Muscle of leg (tissue), 16 donors: ENCODE measurements at places on chromosomes 1 and 21. TPM values are rescaled to one million over a fixed set of nuclear protein-coding genes. Genes with fewer than 3 reads are reported as not detected.
A peak's percentile ranks its signal among the peaks of the same experiment; 100 is the strongest.

ITLN2 gene
- not detected for polyA plus RNA-seq

- peaks cover 50% of the 10 kb centered on the region for H3K36me3 ChIP-seq
- DNase-seq = no peak
- no peaks in the 10 kb centered on the region for H3K4me1 ChIP-seq
- H3K4me3 ChIP-seq = no peak overlapping the region
Measured at GRCh38 chr1:24673341-24673740, 30.2 kb downstream of the SRRM1 start.

DNA sequence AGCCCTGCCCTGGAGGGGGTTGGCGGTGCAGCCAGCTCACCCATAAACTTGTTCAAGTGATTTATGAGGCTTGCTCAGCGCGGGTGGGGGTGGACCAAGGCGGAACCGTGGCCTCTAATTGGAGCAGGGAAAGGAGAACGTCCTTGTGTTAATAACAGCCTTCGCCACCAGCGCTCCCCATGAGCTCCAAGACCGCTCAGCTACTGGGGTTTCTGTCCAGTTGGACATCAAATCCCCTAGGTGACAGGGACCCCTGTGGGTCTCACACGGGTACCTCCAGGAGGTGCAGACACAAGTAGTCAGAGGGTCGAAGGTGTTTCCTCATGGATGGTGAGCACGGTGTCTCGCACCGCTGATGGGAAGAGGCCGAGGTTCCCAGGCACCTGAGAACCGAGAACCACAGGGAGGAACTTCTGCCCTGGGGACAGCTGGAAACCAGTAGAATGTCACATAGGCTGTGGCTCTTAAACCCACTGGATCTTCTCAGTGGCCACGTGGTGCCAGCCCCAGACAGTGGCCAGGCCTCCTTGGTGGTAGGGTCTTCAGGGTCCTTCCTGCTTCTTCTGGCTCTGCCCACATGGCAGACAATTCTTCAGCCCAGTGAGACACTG is 3.7 kb upstream of the ACTRT2 start:
- H3K36me3 ChIP-seq = no peaks in the 10 kb centered on the region
- peaks cover 3% of the 10 kb centered on the region for H3K4me1 ChIP-seq
- DNase-seq = no peak
- H3K4me3 ChIP-seq = no peak overlapping the region
- no peak overlapping the region for H3K27ac ChIP-seq

GRCh38 chr1:43518935-43519686 is 11.6 kb upstream of the PTPRF start:
- H3K4me3 ChIP-seq = no peak overlapping the region
- no peak overlapping the region for H3K27ac ChIP-seq

DNA sequence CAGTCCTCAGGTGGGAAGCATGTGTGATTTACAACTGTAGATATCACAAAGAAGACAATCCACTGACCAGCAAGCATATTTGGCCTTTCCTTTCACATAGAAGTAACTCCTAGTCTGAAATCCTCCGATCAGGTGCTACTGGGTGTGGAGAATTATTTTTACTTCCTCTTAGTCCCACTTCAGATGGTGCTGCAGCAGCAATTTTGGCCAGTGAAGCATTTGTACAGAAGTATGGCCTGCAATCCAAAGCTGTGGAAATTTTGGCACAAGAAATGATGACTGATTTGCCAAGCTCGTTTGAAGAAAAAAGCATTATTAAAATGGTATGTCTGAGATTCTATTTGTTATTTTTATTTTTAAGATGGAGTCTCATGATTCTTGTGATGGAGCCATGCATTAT is 51.0 kb downstream of the SCP2 start:
- peaks cover 11% of the 10 kb centered on the region for H3K36me3 ChIP-seq
- no peak overlapping the region for H3K27ac ChIP-seq
- no peak for DNase-seq
- no peak overlapping the region for H3K4me3 ChIP-seq
- H3K4me1 ChIP-seq = no peaks in the 10 kb centered on the region

DNA sequence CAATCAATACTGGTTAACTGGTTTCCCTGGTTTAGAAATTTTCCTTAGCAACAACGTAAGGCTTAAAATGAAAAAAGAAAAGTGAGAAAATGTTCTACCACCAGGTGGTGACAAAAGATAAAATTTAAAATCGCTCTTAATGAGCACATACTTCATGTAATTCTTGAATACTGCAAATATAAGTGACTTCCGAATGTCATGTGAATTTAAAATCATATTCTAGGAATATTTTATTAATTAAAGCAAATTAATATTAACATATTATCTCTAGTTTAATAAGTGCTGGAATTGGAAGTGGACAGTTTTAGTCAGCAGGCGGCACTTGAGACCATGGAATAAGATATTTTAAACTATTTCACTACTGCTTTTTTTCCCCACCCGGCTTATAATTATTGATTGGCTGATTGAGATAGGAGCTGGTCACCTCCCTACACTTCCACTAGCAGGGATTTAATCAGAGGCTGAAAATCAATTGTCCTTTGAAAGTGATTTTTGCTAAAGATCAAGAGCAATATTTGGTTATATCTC is 5.0 kb upstream of the ADAMTS1 start:
- H3K4me3 ChIP-seq = no peak overlapping the region
- H3K36me3 ChIP-seq = no peaks in the 10 kb centered on the region
- H3K4me1 ChIP-seq = peaks cover 7% of the 10 kb centered on the region
- no peaks in the 10 kb centered on the region for H3K27me3 ChIP-seq

DNA sequence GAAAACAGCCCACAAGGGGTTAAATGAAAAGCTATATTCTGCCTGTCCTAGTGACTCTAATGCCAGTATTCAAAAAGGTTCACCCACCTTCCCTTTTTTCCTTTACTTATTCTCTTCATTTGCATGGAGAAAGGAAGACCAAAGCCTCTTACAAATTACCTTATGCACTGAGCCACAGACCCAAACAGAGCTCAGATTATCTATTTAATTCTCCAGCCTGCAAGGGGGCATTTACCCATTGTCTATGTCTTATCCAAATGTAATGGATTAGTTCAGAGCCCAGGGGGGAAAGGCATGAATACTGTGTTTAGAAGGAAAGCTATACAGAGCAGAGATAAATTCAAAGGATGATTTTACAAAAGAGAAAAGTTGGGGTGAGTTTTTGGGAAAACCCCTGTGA is 388.5 kb downstream of the OMA1 start:
- H3K4me1 ChIP-seq = no peaks in the 10 kb centered on the region
- H3K27me3 ChIP-seq = no peaks in the 10 kb centered on the region
- DNase-seq = no peak
- no peaks in the 10 kb centered on the region for H3K36me3 ChIP-seq
- no peak overlapping the region for H3K4me3 ChIP-seq
- H3K27ac ChIP-seq = no peak overlapping the region

DNA sequence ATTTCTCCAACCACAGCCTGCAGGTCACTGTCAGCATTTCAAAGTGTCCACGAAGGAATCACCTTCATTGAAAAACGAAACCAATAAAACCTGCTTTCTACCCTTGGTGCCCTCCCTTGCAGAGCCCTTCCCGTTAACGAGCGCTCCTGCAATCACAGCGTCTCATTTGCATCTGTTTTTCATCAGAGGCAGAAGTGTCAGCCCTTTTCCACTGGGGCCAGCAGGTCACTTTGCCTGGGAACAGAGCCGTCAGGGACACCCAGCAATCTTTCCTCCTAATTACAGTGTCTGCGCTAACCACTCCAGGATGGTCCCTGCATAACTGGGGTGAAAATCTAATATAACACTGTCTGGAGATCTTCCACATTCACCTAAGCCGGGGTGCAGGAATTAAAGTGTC is 85.3 kb downstream of the PSMG1 start:
- no peaks in the 10 kb centered on the region for H3K36me3 ChIP-seq
- no peak overlapping the region for H3K27ac ChIP-seq
- no peak overlapping the region for H3K4me3 ChIP-seq
- no peaks in the 10 kb centered on the region for H3K27me3 ChIP-seq
- no peak for DNase-seq
- H3K4me1 ChIP-seq = peaks cover 21% of the 10 kb centered on the region

GRCh38 chr1:26771285-26771642 is 16.5 kb upstream of the PIGV start:
- peaks cover 94% of the 10 kb centered on the region for H3K36me3 ChIP-seq
- no peaks in the 10 kb centered on the region for H3K27me3 ChIP-seq
- no peak overlapping the region for H3K27ac ChIP-seq
- no peak for DNase-seq
- no peak overlapping the region for H3K4me3 ChIP-seq

GRCh38 chr1:110262846-110263631 is 52.9 kb downstream of the KCNC4 start:
- H3K27ac ChIP-seq = peak overlapping the region; percentile 23
- no peak overlapping the region for H3K4me3 ChIP-seq
- peak; percentile 25 for DNase-seq
- no peaks in the 10 kb centered on the region for H3K36me3 ChIP-seq

NES gene
- polyA plus RNA-seq = 1,109 TPM

RPS6KA1 gene
- 6.6 TPM for polyA plus RNA-seq

SELL gene
- polyA plus RNA-seq = 2.4 TPM

TBX19 gene
- 1.5 TPM for polyA plus RNA-seq

GRCh38 chr1:9201401-9202239 is 33.0 kb upstream of the H6PD start:
- H3K27me3 ChIP-seq = peaks cover 74% of the 10 kb centered on the region
- no peak overlapping the region for H3K27ac ChIP-seq
- H3K4me1 ChIP-seq = peaks cover 34% of the 10 kb centered on the region
- H3K4me3 ChIP-seq = peak overlapping the region; percentile 21
- DNase-seq = peak; percentile 76

DNA sequence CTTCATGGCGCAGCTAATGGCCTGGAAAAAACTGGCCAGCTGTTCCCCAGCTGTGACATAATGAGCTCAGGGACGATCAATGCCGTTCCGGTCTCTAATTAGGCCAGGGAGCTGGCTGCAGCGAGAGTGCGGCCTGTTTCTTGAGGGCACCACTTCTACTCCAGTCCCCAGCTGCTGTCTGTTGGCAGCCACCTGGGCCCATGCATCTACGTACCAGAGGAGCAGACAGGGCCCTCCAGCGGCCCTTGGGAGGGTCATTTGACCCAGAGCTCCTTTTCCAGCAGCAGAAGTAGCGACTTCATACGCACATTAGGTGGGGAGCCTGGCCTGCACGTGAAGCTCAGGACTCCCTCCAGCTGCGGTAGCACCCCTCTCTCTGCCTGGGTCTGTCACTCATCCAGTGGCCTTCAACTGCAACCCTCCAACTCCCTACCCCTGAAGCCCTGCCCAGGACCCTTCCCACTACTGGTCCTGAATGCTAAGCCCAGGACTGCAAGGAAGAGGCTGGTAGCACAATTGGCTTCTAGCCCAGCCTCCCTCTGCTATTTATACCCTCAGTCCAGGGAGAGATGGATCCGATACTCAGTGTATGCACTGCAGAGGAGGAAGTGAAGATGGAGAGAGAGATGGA is 9.1 kb upstream of the GPR61 start:
- no peak overlapping the region for H3K4me3 ChIP-seq
- H3K27ac ChIP-seq = peak overlapping the region; percentile 87
- H3K4me1 ChIP-seq = peaks cover 75% of the 10 kb centered on the region
- H3K36me3 ChIP-seq = no peaks in the 10 kb centered on the region
- peak; percentile 89 for DNase-seq

GRCh38 chr1:220810963-220811362 is 24.2 kb downstream of the MTARC1 start:
- no peak overlapping the region for H3K27ac ChIP-seq
- peak; percentile 39 for DNase-seq
- H3K4me3 ChIP-seq = no peak overlapping the region
- H3K36me3 ChIP-seq = no peaks in the 10 kb centered on the region
- H3K27me3 ChIP-seq = no peaks in the 10 kb centered on the region

GRCh38 chr1:157852476-157852875 is 10.9 kb upstream of the CD5L start:
- no peak overlapping the region for H3K27ac ChIP-seq
- no peak overlapping the region for H3K4me3 ChIP-seq

VASH2 gene
- polyA plus RNA-seq = 31.6 TPM

RAB3B gene
- 0.25 TPM for polyA plus RNA-seq

ZNF644 gene
- 38.1 TPM for polyA plus RNA-seq

LCE1B gene
- not detected for polyA plus RNA-seq

- H3K27me3 ChIP-seq = no peaks in the 10 kb centered on the region
- peak overlapping the region; percentile 38 for H3K27ac ChIP-seq
- DNase-seq = no peak
- H3K4me3 ChIP-seq = no peak overlapping the region
Measured at GRCh38 chr21:33244082-33244778, 14.5 kb downstream of the IFNAR2 start.
